ENCODE measurements at places on chromosomes 2 and 18.

DNA sequence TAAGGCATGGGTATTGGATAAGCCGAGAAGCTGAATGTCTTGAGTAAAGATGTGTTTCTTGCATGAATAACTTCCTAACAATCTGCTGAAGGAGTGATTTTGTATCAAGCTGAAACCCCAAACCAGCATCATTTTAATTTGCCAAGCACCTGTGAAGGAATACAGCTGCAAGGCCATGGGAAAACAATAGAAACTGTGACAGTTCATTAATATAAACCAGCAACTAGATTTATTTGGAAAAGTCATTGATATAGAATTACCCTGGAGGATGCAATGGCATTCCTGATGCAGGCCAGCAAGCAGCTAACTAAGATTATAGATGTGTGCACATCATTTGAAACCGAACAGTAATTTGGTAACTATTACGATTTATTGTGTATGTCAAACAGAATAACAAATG is 155.7 kb upstream of the TCF4 start:
- no peak for DNase-seq

DNA sequence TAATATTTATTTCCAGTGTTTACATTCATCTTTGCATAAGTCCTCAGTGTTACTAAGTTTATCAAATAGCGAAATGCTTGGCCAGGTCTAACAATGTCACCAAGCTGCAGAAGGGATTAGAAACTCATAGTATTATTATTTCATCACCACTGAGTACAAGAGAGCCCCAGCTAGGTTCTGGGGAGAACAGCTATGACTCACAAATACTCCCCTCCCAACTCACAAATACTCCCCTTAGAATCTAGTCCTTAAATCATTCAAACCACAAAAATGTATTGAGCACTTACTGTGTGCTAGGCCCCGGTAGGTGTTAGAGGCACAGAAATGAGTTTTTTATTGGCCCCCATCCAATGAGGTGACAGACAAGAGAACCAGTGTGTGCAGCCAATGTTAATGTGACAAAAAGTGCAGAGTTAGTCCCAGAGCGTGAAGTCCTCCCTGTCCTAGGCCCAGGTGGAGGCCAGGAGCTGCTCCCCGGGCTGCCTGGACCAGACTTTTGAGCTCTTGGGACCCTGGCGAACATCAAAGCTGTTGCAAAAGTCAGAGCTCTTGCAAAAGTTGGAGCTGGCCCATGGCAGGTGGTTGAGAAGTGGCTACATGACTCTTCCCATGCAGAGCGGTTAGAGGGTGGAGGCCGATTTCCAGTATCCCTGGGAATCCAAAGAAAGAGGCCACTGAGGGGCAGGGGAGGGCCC is 9.8 kb downstream of the STEAP3 start:
- DNase-seq, result no peak

- DNase-seq, result no peak
Observed at GRCh38 chr18:78689606-78690005, 290.0 kb upstream of the SALL3 start.

DNA sequence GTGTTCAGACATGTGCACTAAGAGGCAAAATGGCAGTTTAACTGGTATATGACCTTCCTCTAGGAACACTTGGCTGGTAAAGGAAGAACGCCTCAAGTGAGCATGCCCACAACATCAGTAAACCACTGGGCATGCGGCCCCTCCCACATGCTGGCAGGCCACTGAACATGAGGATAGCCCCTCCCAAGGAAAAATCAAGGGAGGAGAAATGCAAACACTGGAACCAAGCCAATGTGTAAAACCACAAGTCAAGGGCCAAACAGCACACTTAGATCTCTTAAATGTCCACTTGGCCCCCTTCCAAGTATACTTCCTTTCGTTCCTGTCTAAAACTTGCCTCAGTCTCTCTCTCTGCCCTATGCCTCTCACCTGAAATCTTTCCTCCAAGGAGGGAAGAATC is 980.8 kb downstream of the TSN start:
- no peak for DNase-seq

DNA sequence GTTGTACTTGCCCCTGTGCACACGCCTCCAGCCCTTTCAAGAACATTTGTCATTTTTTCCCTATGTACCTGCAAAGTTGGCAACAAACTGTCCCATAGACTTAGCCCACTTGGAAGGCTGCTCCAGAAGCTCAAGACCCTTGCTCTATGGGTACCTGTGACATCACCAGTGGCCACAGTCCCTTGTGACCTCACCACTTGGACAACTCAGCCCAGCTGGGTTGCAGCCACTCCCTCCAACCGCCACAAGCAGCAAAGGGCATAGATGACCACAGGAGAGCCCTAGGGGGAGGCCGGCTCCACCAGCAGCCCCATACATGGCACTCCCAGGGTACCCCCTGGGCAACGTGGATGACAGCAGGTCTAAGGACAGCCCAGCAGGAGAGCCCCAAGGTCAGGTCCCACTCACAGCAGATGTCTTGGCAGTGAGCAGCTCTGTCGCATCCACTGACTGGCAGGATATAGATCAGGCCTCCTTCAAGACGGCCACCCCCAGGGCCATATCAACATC is at the start of gene TEX44:
TEX44 (plus strand) TSS at position 229 of the 510 bp plus-strand sequence; CDS start at position 317, 88 bp downstream.
- no peak for DNase-seq

DNA sequence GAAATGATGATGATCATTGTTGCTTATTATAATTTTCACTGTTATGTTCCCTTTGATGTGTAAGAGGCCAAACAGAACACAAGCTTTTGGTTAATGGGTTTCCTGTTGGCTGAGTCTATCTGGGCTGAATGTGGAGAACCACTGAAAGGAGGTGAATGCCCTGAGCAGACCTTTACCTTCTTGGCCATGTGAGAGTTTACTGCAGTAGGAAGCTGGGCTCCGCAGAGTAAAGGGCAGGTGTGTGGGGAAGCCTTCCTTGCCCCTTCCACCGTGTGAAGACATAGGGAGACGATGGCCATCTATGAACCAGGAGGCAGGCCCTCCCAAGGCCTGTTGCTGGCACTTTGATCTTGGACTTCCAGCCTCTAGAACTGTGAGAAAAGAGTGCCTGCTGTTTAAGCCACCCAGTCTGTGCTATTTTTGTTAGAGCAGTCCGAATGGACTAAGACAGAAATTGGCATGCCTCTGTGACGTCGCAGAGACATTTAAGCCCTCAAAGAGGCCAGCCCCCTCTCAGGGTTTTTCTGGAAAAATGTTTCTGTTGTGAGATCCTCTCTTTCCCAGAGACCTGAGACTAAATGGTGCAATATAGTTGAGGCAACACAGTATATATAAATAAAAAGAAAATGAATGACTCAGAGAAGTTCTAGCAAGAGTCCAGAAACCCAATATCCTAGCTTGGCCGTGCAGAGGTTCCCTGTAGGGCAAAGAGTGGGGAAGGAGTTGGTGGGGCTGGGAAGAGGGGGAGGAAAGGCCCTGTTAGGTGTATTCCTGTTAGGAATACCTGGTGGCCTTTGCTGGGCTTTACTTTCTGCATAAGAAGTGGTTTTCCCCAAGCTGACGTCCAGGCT is 121.9 kb upstream of the LGALSL start:
- no peak for DNase-seq

DNA sequence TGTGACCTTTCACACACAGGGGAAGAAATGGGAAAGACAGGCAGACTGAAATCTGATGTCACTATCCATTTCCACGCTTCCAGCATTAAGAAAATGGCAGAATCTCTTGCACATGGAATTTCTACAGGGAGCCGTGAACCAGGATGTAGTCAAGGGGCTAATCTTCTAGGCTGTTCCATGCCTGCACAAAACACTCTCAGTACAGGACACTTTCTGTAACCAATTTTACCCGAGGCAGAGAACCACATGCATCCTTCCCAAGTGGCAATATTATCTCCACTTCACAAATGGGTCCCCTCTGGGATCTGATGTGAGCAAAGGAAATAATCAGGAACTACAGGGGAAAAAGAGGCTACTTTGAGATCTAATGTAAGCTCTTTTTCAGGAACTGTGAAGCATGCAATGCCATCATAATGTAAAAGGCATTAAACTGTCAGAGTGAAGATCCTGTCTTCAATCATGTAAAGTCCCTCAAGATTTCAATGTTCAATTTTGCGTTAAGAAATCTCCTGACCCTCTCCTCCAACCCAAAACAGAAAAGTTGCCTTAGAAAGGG is 236.9 kb downstream of the RBM43 start:
- DNase-seq, result no peak

GRCh38 chr18:46429649-46430224 is 227.3 kb downstream of the LOXHD1 start:
- no peak for DNase-seq

DNA sequence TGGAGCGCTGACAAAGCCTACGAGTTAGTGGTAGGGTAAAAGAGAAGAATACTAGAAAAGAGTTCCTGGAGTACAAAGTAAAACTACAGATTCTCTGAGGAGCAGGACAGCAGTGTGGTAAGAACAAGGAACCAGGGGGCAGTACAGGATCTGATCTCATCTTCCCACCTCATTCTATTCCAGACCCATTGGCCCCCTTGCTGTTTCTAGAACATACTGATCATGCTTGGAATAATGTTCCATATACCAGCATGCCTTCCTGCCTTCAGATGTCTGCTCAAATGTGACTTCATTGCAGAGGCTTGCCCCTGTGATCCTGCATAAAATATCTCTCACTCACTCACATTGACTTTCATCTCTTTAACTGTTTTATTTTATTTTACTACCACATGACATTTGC is 19.3 kb downstream of the MSGN1 start:
- DNase-seq, result no peak

GRCh38 chr18:55141318-55141717 is 182.1 kb upstream of the CCDC68 start:
- no peak for DNase-seq

DNA sequence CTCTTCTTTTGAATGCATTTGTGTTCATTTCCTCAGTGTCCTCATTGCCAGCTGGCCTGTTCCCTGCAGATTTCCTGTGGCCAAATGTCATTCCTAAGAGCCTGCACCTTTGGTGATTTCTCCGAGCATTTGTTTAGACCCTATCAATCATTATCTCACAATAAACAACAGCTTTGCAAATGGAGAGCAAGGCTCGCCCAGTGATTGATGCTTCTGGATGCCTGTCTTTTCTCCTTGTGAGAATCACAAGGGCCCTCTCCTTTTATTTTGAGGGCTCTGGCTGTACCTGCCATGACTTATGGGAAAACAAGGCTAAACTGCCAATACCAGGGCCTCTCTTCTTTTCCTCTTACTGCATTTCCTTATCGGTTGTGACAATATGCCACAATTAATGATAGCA is 1454.4 kb upstream of the CELF4 start:
- no peak for DNase-seq

DNA sequence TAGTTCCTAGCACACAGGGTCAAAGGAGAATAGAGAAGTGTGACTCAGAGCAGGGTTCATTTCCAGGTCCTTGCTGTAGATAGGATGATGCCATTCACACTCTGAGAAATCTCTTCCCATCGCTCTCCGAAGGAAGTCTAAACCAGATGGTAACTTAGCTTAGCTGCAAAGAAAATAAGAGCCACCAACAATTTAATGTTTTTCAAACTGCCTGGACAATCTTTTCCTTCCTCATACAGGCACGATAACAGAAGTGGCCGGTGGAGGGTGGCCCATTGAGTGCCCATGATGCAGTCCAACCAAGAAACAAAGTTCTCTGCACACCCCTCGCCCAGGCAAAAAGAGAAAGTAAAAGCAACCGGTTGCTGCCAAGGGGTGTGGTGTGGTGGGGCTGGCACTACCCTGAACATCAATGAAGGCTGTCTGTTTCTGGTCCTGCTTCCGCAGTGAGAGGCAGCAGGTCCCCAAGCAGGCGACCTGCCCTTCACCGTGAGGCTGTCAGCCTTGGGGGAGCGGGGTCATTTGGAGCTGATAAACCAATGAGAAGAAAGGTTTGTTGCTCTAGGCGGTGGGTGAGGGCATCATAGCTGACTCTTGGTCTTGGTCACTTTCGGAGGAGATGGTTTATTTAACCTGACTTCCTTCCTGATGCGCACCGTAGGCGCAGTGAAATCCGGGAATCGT is 105.6 kb upstream of the CD302 start:
- peak; percentile 53 for DNase-seq

DNA sequence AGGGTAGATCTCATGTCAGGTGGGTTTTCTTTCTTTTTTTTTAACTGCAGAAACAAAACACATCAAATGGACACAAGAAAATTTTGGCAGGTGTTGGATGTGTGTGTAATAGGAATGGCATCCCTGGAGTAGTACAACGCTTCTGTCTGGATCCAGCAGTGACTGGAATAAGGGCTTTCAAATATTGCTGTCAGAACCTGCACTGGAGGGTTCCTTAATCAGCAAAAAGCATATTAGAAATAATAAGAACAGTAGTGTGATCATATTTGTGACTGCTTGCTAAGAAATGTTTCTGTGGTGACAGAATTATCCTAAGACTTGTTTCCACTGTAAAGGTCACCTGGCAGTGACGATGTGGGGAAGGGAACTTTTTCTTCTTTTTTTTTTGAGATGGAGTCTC is 30.8 kb downstream of the CREG2 start:
- DNase-seq, result no peak

- DNase-seq, result no peak
Observed at GRCh38 chr2:206160125-206160806, 571 bp downstream of the EEF1B2 start.

DNA sequence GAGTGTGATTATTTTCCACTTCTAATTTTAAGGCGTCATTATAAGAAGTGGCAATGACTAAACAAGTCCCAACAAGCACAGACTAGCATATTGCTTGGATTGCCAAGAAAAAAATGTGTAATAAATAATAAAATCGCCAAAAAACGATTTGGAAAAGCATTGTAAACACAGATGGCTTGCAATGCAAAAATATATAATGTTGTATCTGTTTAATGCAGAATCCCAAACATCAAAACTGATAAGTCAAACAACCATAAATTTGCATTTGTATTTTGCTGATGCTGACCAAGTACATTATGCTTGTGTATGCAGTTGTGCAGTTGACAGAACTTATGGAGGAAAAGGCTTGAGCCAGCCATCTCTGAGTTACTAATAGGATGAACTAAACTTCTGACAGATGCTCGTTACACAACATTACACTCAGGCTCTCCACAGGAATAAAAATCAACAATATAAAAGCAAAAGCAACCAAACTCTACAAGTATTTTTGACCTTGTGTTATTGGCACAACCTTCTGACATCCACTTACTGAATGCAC is 68.1 kb downstream of the DNER start:
- no peak for DNase-seq

DNA sequence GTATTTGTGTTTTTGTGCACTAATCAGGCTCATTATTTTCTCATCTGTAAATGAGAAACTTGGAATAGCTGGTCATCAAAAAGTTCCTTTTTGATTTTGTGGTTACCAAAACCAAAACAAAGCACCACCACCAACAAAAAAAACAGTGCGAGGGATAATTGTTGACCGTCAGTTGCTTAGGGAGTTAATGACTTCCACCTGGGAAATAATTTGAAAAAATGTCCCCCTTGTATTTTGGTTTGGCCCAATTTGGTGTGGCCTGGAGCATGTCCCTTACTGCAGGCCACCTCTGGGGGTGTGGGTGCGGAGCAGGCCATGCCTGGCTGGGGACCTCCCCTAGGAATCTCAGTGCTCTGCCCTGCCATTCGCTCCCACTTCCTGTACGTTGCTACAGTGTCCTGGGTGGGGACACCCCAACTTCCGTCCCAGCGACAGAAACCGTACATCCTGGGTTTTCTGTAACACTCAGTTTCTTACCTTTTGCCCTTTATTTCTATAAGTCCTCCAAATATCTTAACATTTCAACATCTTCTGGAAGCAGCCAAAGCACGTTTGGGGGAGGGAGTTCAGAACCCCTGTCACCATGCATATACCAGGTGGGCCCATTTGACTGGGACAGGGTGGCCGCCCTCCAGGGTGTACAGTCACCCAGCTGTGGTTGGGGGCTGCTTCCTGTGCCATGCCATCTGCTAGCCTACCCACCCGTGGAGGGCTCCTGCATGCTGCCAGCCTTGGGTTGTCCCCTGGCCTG is 31.3 kb downstream of the NCK2 start:
- peak; percentile 53 for DNase-seq
